ENCODE measurements at places on chromosomes 11 and 22. TPM values are rescaled to one million over a fixed set of nuclear protein-coding genes. Genes with fewer than 3 reads are reported as not detected.

GRCh38 chr11:7167976-7168740 is 79.4 kb downstream of the RBMXL2 start:
- H3K36me3 ChIP-seq, result no peaks in the 10 kb centered on the region
- no peaks in the 10 kb centered on the region for H3K4me1 ChIP-seq
- no peak overlapping the region for H3K27ac ChIP-seq
- H3K27me3 ChIP-seq, result no peaks in the 10 kb centered on the region
- H3K4me3 ChIP-seq, result no peak overlapping the region

- H3K27me3 ChIP-seq, result peaks cover 3% of the 10 kb centered on the region
- peak within 1 kb of the TSS; percentile 74 for H3K4me3 ChIP-seq
- peak within 1 kb of the TSS; percentile 85 for H3K27ac ChIP-seq
Observed at GRCh38 chr22:38467904-38468442, at the start of gene KDELR3. TSS of gene KDELR3 (plus strand) at chr22:38468096. CDS start at chr22:38468234, 138 bp downstream.

DNA sequence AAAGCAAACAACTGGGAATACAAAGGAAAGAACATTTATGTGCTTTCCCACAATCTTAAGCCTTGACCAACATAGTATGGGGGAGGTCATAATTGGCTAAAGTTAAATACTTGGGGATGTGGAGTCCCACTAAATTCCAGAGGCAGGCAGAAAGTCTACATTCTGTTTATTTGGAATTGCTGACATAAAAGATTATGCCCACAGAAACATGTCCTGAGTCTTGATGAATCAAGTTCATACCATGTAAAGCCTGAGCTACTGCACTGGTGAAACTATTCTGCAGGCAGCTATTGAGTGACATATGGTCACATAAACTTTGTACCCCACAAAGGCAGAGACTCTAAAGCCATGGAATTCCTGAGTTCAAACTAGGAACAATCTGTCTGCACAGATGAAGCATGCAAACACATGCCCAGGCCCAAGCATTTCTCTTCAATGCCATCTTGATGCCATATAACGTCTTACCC is 69.9 kb upstream of the CHRM4 start:
- peak; percentile 55 for DNase-seq
- H3K4me1 ChIP-seq, result no peaks in the 10 kb centered on the region
- H3K27me3 ChIP-seq, result no peaks in the 10 kb centered on the region
- H3K4me3 ChIP-seq, result no peak overlapping the region
- no peak overlapping the region for H3K27ac ChIP-seq

- no peak overlapping the region for H3K4me3 ChIP-seq
- no peaks in the 10 kb centered on the region for H3K27me3 ChIP-seq
- no peaks in the 10 kb centered on the region for H3K36me3 ChIP-seq
- H3K27ac ChIP-seq, result no peak overlapping the region
- H3K4me1 ChIP-seq, result no peaks in the 10 kb centered on the region
- no peak for DNase-seq
Observed at GRCh38 chr11:130819625-130820024, 96.7 kb downstream of the SNX19 start.

DNA sequence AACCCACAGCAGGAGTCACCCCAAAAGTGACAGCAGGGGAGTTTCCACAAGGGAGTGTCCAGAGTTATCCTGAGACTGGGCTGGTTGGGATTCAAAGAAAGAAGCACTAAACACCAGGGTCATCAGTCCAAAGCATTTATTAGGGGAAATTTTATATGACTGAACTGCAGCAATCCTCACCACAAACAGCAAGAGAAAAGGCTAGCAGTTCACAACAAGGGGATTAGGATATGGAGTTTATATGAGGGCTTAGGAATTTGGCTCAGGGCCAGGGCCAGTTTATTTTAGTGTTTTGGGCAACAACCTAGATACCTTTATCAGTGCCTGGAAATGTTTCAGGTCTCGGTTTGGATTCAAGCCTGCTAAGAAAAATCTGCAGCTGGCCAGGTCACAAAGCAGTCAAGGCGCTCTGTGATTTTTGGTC is 4.6 kb upstream of the TMEM126A start:
- no peak overlapping the region for H3K27ac ChIP-seq
- H3K27me3 ChIP-seq, result no peaks in the 10 kb centered on the region
- DNase-seq, result no peak
- H3K36me3 ChIP-seq, result no peaks in the 10 kb centered on the region
- H3K4me3 ChIP-seq, result no peak overlapping the region

GRCh38 chr11:95138448-95138847 is 48.8 kb downstream of the ENDOD1 start:
- no peak overlapping the region for H3K4me3 ChIP-seq
- H3K27ac ChIP-seq, result no peak overlapping the region
- no peaks in the 10 kb centered on the region for H3K36me3 ChIP-seq

DNA sequence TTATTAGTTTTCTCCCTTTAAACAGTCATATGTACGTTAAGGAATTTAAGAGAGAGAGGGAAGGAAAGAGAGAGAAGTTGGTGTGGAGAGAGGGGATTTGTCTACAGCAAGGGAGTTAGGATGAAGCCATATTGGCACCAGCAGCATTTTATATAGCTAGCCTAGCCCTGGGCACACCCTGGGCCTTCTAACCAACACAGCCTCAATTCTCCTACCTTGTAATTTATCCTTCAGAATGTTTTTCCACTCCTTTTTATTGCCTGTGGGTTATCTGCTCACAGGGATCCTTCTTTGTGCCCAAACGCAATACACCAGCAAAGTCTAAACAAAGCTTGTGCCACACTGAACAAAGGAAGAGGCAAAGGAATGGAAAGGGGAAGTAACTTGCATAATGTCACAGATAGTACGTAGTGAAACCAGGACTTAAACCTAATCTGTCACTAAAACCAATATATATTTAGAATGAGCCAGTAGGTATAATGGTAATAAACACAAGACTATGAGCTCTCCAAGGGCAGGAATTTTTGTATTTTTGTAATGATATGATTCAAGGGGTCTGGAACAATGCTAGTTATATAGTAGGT is 613.8 kb upstream of the TENM4 start:
- H3K4me3 ChIP-seq, result no peak overlapping the region
- no peaks in the 10 kb centered on the region for H3K27me3 ChIP-seq
- H3K4me1 ChIP-seq, result no peaks in the 10 kb centered on the region
- no peak overlapping the region for H3K27ac ChIP-seq
- DNase-seq, result no peak

DNA sequence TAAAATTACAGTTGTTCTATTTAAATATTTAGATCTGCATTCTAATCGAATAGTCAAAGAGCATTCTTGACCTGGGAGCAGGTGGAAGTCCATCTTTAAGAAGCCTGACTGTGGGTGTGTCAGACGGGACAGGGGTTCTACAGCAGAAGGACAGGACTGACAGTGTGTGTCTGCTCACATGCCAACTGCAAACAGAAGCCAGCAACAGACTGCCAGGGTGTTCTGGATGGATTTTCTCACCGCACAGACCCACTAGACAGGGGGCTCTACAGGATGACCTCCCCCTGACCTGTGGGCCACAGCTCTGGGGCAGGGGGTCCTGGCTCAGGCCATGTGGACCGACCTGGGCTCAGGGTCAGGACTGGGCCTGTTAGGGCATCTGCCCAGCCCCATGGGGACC is 22.8 kb upstream of the NAP1L4 start:
- H3K4me1 ChIP-seq, result peaks cover 3% of the 10 kb centered on the region
- no peak overlapping the region for H3K27ac ChIP-seq
- peaks cover 41% of the 10 kb centered on the region for H3K36me3 ChIP-seq
- H3K4me3 ChIP-seq, result no peak overlapping the region
- no peaks in the 10 kb centered on the region for H3K27me3 ChIP-seq

DNA sequence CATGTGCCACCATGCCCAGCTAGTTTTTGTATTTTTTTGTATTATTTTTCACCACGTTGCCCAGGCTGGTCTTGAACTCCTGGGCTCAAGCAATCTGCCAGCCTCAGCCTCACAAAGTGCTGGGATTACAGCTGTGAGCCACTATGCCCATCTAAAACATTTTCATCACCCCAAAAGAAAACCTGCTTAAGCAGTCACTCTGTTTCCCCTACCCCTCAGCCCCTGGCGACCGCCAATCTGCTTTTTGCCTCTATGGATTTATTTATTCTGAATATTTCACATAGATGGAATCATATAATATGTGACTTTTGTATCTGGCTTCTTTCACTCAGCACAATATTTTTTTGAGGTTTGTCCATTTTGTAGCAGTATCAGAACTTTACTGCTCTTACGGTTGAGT is 18.6 kb upstream of the P2RY2 start:
- no peak overlapping the region for H3K27ac ChIP-seq
- DNase-seq, result no peak
- H3K27me3 ChIP-seq, result no peaks in the 10 kb centered on the region
- H3K36me3 ChIP-seq, result no peaks in the 10 kb centered on the region

DNA sequence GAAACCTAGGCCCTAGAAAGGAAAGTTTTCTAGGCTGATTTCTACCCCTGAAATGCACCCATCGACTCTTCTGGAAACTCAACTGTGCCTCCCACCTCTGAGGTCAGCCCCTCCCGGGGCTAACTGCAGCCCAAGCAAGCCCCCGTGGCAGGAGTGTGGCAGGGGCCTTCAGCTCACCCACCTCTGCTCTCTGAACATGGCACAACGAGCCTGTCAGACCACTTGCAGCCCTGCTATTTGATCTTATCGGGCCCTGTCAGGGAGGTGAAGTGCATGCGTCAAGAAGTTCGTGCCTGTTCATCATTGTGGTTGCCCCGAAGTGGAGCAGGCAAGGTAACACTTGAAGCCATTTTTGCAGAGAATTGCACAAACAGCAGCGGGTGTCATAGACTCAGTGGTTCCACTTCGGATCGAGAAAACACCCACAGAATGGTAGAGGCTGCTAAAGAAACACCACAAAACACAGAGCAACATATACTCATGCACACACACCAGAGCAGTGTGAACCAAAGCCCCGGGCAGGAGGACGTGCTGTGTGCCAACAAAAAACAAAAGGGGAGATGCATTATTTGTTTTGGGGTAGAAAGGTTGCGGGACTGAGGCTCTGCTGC is 262.7 kb downstream of the ETS1 start:
- no peak overlapping the region for H3K27ac ChIP-seq
- no peaks in the 10 kb centered on the region for H3K36me3 ChIP-seq
- no peak for DNase-seq
- H3K27me3 ChIP-seq, result no peaks in the 10 kb centered on the region
- no peak overlapping the region for H3K4me3 ChIP-seq

DNA sequence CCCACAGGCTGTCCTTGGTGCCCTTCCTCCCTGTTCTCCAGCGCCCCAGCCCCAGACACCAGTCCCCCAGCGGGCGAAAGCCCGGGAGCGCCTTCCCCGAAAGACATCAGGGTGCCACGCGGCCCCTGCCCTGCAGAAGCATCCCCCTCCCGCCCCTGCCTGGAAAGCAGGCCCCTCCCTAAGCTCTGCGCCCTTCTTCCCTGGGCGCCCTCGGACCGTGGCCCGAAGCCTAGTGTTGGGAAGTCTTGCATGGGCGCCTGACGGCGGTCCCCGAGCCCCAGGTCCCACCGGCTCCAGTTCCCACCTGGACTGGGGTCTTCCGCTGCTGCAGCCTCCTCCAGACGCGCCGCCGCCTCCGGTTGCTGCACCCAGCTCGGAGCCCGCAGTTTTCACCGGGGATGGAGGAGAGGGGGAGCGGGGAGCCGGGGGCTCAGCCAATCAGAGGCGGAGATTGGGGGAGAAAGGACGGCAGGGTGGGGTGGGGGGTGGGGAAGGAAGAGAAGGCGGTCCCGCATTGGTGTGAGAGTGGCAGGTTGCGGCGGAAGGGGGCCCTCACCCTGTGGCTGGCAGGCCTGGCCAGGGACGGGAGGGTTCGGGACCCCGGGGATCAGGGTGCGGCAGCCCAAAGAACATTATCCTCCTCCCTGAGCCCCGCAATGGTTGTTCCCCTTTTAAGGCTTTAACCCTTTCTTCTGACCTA is at the start of gene THY1:
THY1 (minus strand) TSS at position 364 of the 700 bp plus-strand sequence. CDS start 2,267 bp downstream, outside the sequence.
- DNase-seq, result peak; percentile 40
- peaks cover 8% of the 10 kb centered on the region for H3K36me3 ChIP-seq
- H3K4me3 ChIP-seq, result peak within 1 kb of the TSS; percentile 86
- no peaks in the 10 kb centered on the region for H3K27me3 ChIP-seq

- no peak overlapping the region for H3K4me3 ChIP-seq
- H3K27ac ChIP-seq, result no peak overlapping the region
- peaks cover 4% of the 10 kb centered on the region for H3K36me3 ChIP-seq
Observed at GRCh38 chr11:6674862-6675261, 8.3 kb downstream of the MRPL17 start.

DNA sequence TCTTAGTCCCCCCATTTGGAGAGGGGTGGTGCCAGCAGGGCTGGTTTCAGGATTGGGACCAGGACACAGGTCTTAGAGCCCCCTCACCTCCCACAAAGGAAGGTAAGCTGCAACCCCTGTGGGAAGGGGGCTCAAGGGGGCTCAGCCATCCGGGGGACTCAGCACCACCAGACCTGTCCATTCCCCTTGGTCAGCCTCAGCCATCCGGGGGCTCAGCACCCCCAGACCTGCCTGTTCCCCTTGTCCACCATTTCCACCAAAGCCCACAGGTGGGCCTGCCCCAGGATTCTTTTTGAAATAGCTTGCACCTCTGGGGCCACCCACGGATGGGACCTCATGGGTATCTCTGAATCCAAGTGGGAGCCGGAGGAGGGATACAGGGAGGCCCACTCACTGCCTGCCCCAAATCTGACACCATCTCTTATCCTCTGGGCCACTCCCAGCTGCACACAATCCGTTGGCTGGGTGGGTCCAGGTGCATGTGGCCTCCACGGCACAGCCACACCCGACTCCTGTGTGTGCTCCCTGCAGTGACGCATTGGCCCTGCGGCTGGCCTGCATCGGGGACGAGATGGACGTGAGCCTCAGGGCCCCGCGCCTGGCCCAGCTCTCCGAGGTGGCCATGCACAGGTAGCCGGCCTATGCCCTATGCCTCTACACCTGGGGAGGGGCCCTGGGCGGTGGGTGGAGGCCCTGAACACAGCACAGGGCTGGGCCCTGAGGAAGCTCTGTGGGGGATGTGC is 15.9 kb downstream of the MCAT start:
- peaks cover 3% of the 10 kb centered on the region for H3K36me3 ChIP-seq
- DNase-seq, result no peak

DNA sequence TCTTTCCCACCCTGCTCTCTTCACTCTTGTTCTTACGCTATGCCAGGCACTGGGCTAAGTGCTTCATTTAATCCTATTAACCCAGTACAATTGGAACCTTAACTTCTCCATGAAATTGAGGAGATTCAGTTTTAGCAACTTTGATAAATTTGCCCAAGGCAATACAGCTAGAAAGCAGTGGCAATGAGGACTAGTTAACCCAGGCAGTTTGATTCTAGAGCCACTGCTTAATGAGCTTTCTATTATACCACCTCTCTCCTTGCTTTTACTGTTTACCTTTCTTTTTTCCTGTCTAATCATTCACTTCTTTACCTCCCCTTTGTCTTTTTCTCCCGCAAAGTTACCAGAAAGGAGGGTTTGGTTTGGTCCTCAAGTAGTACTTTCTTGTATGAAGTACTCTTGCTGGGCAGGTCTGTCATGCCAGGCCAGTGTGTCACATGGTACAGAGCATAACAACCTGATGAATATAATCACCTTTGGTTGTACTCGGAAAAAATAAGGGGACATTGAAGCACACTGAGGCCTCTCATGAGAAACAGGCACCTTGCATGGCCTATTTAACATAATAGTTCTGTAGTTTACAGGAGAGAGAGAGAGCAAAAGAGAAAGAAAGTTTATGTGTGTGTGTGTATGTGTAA is 70.6 kb downstream of the PDHX start:
- peaks cover 12% of the 10 kb centered on the region for H3K36me3 ChIP-seq
- no peak for DNase-seq
- H3K4me3 ChIP-seq, result no peak overlapping the region
- no peaks in the 10 kb centered on the region for H3K27me3 ChIP-seq

The OR8G5 gene
- total RNA-seq, result not detected

The TRPC6 gene
- 0.07 TPM for total RNA-seq

The MRGPRX3 gene
- total RNA-seq, result not detected

The PRR5L gene
- 56.0 TPM for total RNA-seq

The DRD2 gene
- total RNA-seq, result not detected

The TPBGL gene
- total RNA-seq, result 0.20 TPM

The MS4A5 gene
- total RNA-seq, result not detected
